Urothelium cell line (cell line): ENCODE measurements at places on chromosomes 5 and 9.
A peak's percentile ranks its signal among the peaks of the same experiment; 100 is the strongest.

DNA sequence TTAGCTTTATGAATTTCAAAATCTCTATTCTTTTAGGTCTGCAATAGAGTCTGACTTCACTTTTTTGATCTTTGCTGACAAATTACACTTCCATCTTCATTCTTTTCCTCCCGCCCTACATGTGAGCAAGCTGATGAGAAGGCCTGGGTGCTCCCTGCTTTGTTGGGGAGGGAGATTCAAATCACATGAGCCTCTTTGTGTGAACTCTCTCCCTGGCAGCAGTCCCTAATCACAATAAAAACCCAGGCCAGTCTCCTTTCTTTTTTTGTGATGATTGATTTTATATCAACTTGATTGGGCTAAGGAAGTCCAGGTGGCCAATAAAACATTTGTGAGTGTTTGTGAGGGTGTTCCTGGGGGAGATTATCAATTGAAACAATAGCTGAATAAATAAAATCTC is 89.4 kb downstream of the PSAT1 start:
- no peak for DNase-seq

DNA sequence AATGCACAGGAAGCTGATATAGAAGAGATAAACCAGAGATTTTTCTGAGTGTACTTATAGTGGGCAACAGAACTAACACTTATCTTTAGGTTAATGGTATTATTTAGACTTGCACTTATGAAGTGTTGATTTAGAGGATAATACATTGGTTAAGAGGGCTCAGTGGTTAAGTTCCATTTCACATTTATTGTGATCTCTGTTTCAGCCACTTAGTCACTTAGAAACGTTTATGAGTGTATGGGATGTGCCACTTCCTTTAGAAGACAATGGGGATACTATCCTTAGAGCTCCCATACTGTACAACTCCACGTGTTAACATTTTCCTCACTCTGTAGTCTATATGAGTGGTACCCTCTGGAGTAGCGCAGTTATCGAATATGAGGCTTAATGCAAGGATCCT is 57.5 kb downstream of the PIP5K1B start:
- no peak for DNase-seq

- peak; percentile 47 for DNase-seq
Measured at GRCh38 chr5:61450493-61451279, 118.6 kb downstream of the ZSWIM6 start.

- no peak for DNase-seq
Measured at GRCh38 chr5:85159395-85159794, 774.7 kb upstream of the EDIL3 start.
